Foreskin fibroblast (primary cell): ENCODE measurements at places on chromosomes 6 and 20.

DNA sequence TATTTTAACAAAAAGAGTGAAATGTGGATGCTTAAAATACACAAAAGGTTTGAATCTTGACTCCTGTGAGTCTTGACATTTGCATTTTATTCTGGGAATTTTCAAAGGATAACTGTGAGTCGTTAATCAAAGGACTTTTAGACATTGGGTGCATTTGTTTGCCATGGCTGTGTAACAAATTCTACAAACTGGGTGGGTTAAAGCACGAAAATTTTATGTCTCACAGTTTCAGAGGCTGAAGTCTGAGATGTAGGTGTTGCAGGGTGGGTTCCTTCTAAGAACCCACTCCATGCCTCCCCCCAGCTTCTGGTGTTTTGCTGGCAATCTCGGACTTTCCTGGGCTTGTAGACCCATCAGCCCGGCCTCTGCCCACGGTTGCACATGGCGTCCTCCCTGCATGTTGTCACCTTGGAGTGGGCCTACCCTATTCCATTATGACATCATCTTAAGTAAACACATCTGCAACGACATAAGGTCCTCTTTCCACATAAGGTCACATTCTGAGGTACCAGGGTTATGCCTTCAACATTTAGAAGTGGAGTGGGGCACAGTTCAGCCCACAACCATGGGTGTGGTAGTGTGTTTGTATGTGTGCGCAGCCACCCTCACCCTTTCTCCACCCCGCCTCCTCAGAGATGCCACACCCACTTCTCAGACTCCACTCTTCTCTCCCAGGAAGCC is 113.1 kb downstream of the FOXA2 start:
- DNase-seq: no peak

- DNase-seq: no peak
These were observed 391.8 kb downstream of the CDC5L start for GRCh38 chr6:44779130-44779826.

DNA sequence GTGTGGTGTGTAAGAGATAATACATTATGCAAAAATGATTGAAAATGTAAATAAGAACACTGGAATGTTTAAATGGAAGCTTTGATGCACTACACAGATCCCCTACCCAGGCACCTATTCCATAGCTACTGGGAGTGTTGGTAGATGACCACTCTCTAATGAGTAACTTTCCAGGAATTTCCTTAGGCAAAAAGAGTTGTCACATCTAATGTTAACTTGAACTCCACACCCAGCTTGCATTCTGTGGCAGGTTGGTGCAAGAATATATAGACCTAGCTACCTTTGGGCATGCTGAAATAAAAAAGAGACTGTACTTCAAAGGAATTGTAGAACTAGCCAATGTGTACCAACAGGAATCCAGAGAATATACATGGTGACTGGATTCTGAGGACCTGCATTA is 1254.2 kb upstream of the EYS start:
- no peak for DNase-seq

- DNase-seq: peak; percentile 90
These were observed 102.2 kb downstream of the BACH2 start for GRCh38 chr6:90194371-90194841.

- DNase-seq: peak; percentile 29
These were observed 26.1 kb downstream of the LOC128125822 start for GRCh38 chr6:63598049-63599036.

- no peak for DNase-seq
These were observed 157.8 kb downstream of the MTHFD1L start for GRCh38 chr6:151023342-151023741.

DNA sequence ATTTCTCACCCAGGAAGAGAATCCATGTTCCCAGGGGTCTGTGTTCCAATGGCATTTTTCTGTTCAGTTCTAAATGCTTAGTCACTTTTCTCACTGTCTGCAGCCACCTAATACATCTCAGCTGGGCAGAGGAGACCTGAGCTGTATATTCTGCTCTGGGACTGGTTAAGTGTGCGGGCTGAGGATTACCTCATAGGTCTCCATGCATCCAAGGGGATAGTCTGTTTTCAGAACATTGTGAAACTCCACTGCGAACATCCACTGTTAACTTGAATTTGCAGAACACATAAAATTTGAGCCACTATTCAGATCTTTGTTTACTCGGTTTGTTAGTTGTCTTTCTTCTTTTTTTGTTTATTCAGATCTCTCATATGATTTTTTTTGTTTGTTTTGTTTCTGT is 947.1 kb downstream of the TFAP2A start:
- DNase-seq: peak; percentile 83

GRCh38 chr20:38791940-38792339 is 13.6 kb upstream of the PPP1R16B start:
- DNase-seq: no peak

DNA sequence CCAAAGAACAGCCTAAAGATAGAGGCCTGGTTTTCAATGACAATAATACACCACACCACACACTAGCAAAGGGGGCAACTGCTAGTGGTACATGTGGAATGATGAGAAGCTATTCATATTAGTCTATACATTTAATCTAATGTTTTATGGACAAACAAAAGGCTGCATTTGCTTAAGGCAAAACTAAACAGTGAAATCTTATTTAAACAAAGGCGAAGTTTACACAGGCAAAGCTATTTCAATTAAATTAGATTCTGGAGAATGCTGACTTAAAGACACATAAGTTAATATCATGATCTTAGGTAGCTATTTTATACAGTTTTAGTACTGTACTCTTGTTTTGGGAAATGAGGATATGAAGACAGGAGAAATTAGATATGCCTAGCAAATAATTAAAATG is 53.9 kb upstream of the SIM1 start:
- DNase-seq: no peak

- peak; percentile 50 for DNase-seq
These were observed 225.0 kb downstream of the ALDH8A1 start for GRCh38 chr6:134724771-134725340.

DNA sequence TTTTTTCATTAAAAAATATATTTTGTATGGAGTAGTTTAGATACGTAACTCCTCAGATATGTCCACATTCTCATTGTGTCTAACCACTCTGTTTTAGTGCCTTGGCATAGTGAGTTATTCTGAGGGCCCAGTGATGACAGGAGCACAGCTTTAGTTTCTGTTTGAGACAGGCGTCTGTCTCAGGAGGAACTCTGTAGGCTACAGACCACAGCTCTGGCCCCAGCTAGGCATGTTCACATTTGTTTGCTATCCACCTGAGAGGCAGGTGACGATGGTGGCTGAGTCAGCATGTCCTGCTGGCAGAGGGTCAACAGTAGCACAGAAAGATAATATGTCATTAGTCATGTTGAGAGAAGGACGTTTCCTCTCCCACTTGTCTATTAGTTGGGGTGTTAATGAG is 16.3 kb downstream of the LRRC1 start:
- no peak for DNase-seq

DNA sequence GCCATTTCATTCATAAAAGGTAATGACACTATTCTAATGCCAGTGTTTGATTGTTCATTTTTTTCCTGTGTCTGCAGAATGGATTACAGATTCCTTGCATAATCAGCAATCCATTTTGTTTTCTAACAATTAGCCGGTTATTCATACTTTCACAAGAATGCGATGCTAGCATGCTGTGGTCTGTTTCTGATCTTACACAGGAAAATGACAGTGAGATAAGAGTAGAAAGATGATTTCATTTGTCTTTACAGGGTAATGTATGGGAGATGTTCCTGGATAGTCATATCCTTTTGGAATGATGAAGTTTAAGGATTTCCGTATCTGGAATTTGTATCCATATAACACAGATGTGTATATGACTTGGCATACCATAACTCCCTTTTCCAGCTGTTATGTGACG is 207.3 kb downstream of the FARS2 start:
- DNase-seq: no peak

- DNase-seq: no peak
These were observed 111.0 kb downstream of the NOL4L start for GRCh38 chr20:32474009-32474716.
